NB4 (cell line): ENCODE measurements at places on chromosomes 7 and 10.

GRCh38 chr10:35884657-35885071 is 242.6 kb upstream of the FZD8 start:
- DNase-seq, result no peak

DNA sequence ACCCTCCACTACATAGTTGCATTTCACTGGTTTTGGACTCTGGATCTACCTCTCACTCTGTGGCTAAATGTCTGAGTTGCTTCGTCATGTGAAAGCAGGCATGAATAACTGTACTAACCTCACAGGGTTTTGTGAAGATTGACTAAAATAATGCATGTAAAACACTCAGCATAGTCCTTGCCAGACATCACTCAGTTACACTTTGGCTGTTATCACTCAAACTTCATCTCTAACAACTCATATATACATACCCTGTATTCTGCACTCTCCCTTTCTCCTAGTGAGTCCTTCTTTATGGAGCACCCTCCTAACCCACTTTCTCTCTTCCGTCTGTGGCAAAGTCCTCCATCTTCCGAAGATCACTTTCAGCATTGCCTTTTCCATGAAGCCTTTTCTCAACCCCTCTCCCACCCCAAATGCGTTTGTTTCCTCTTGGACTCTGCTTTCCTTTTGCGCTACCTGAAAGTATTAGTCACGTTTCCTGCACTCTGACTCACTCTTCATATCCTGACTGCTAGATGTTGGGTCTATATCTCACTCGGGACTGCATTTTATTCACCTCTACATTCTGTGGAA is 72.6 kb downstream of the OSBPL3 start:
- DNase-seq, result peak; percentile 55

DNA sequence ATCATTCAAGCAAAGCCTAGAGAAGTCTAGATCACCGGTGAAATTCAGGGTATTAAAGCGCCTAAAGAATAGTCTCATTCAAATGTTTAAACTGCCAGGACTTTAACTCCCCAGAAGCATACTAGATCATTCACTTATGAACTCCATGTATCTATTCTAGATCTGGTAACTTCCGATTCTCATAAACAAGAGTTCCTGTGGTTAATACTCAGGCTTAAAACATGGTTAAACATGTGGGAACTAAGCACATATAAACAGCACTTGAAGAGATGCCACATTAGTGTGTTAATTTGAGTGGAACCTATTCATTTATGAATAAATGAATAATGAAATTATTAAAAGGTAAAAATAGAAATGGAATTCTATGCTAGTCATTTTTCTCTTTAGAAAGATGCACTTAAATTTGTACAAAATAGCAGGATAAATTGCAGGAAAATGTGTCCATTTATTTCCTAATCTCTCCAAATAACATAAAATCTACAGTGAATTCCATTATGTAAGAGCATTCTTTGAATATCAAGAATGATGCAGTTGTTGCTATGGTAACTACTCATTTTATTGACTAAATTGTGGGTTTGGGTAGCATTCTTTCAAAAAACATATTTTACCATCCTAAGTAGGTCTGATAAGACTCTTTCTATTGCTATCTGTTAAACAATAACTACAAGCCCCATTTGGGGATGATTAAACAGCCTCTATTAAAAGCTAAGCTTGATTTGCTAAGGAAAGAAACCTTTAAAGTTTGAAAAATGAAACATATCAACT is 147.6 kb upstream of the TMEM168 start:
- DNase-seq, result no peak

GRCh38 chr7:47635091-47636080 is 53.5 kb upstream of the TNS3 start:
- no peak for DNase-seq

DNA sequence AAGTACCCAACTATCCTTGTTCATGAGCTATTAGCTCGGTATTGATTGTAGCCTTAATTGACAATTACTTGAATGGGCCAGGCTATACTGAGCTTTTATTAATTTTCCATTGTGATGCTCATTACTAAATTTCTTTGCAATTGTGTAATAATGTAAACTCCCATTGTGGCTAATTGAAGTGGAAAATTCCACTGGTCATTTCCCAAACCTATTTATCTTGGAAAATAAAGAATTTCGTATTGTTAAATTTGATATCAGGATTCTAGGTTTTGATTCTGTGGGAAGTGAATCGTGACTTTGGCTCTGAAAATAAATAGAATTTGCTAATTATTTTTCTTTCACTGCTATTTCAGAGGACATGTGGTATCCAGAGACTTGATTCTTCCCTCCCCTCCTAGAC is 111.0 kb downstream of the RTKN2 start:
- DNase-seq, result no peak

DNA sequence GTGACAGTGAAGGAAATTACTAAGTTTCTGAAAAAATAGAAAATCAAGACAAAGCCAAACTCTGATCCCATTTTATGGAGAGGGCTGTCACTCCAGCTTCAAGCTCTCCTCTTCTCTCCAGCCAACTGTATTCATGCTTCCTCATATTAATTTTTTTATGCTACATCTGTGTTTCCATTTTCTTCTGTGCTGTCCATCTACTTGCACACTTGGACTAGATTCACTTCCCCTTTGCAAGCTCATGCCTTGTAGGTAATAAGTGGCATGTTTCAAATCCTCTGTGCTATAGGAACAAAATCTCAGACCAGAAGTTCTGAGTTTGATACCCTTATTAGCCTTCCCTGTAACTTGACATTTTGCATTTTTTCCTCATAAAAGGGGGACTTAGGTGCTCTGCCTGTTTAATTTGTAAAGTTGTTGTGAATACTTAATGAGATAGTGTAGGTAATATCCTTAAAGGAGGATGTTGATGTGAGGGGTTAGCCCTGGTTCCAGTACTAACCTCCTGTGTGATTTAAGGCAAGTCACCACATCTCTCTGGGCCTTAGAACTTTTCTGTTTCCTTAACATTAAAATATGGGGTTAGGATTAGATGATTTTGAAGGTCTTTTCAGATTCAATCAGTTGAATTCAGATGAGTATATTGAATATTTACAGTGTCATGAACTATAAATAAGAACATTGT is 358.8 kb downstream of the BBS9 start:
- DNase-seq, result peak; percentile 22

- peak; percentile 23 for DNase-seq
Observed at GRCh38 chr10:62815381-62816075, 638 bp downstream of the EGR2 start.

DNA sequence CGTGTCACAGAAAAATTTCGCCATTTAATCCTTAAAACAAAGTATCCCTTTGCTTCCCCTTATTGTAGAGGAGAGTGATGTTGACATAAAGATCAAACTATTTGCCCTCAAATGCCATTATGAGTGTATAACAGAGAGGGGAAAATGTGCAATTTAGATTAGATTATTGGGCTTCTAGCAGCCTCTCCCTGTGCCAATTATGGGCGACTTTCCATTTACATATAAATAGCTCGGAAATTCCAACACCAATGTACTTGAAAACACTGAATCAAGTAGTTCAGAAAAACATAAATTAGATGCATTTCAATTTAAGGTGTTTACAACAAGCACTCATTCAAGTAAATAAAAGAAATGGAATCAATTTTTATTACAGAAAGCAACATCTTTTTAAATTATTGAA is 64.6 kb upstream of the LRRN3 start:
- no peak for DNase-seq

DNA sequence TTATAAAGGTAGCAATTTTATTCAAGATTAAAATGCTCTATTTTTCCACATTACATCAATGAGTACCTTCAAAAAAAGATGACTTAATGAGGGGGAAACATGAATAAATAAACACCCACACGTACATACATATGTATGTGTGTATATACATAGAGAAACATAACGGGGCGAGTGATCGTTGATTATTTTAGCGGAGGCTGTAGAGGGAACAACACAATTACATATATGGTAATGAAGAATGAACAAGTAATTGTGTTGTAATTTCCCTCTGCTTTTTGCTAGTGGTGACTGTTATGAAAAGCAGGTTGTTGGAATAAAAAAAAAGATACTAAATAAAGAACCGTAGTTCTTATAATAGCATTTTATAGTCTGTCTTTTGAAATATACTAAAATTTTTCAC is 63.2 kb downstream of the CACNB2 start:
- no peak for DNase-seq

DNA sequence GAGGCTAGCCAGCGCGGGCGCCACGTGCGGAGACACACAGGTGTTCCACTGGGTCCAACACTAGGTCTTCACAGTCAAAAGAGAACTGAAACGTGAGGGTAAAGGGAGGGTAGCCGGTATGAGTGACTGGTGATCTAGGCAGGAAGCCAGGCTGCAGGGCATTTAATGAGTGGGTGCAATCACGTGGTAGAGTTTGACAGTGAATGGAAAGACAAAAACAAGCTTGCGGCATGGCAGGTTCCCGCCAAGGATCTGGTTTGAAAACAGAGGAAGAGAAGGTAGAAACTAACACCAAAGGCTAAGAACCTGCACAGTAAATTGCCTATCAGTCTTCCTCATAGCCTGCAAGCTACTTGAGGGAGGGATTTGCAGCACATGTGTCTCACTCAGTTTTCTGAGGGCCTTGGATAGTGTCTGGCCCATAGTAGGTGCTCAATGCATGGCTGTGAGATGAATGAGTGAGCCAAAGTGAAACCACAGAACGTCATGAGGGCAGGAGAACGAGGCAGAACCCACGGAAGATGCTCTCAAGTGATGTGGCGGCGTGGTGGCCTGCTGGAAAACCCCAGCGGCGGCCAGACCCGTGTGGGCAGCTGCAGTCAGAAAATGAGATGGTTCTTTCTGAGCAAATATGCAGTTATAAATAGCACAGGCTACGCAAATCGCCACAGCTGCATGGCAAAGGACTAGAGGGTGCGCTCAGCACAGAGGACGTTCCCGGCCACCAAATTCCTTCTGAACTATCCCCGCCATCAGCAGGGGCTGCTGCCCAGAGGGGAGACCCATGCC is 183.6 kb upstream of the NFE2L3 start:
- DNase-seq, result no peak

DNA sequence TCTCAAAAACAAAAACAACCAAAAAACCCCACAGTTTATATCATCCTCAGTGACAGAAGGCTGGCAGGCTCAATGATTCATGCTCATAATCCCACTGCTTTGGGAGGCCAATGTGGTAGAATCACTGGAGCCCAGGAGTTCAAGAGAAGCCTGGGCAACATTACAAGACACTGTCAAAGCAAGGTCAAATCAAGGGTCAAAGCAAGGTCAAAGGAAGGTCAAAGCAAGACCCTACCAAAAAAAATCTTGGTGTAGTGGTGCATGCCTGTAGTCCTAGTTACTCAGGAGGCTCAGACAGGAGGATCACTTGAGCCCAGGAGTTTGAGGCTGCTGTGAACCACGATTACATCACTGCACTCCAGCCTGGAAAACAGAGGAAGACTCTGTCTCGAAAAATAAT is 14.2 kb upstream of the NPC1L1 start:
- no peak for DNase-seq

- DNase-seq, result no peak
Observed at GRCh38 chr10:117253908-117254307, 13.0 kb downstream of the SLC18A2 start.

DNA sequence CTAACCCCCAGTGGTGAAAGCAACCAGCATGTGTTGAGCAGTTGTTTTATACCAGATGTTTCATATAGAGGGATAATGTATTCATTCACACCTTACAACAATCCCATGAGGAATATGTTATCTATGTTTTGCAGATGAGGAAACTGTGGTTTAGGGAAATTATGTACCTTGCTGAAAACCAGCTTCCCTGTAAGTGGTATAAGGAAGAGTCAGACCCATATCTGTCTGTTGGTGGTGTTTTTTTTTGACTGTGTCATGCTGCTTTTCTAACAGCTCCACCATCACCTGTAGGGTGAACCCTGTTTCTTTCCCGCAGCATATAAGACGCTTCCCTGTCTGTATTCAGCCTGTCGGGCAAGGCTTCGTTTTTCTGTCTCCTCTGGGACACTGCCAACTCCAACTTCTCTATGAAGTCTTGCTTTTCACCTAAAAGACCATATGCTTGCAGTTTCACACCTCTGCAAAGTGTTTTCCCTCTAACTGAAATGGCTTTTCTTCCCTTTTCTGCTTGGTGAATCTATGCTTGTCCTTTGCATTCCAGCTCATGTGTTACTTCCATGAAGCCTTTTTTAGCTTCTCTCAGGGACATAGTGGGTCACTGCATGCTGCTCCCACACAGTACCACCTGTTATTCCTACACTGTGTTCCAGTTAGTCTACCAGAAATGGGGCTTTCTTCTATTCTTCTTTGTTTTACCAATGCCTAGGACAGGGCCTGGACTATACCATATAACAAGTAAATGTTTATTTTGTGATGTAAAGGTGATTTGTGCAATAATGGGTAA is 92.8 kb downstream of the ST7 start:
- DNase-seq, result no peak

- DNase-seq, result no peak
Observed at GRCh38 chr7:73995330-73995729, 32.6 kb upstream of the ELN start.

DNA sequence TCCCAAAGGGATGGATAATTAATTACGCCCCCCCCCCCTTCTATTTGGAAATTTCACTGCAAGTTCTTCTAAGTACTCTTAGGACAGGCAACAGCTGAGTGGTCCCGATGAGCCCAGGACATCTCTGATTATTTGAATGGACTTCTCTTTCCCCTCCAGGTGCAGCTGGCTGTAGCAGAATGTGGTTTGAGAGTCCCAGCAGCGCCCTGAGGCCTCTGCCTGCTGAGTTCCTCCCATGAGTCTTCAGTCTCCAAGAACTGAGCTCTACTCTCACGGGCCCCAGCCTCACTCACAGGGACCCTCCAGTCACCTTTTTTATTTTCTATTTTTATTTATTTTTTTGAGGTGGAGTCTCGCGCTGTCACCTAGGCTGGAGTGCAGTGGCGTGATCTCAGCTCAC is 63.6 kb upstream of the SFMBT2 start:
- no peak for DNase-seq

DNA sequence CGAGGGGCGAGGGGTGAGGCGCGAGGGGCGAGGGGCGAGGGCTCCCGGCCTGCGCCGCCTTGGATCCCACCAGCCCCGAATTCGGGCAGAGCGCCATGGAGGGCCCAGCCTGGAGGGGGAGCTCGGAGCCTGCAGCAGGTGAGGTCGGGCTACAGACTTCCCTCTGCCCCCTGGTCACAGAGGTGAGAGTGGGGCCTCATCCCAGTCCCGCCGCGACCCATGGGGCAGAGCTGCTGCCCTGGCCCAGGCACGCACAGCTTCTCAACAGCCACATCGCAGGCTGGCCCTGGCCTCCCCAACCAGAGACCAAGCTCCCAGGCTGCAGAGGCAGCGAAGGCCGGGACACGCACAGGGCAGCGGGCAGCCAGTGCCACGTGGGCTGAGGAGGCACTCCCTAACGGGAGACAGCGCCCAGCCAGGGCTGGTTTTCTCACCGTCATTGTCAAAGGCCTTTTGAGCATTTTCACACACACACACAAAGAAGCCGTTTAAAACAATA is 191.8 kb downstream of the PTPRN2 start:
- DNase-seq, result no peak

DNA sequence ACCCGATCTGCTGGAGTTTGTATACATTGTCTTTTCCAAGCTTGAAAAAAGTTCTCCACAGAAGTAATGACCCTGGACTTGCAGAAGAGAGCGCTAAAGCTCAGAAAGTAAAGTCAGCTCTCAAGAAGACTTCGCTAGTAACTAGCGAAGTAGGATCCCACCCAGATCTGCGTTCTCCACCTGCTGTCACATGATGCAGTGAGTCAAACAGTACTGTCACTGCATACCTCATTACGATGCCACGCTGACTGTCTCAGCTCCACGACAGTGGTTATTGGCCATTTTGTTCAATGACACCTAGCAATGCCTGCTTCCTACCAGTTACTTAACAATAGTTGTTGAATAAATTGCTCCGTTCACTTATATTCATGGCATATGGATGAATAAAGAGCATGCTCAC is 29.7 kb upstream of the SEC61G start:
- DNase-seq, result peak; percentile 69

GRCh38 chr7:22255342-22255741 is 101.6 kb downstream of the RAPGEF5 start:
- no peak for DNase-seq
